ENCODE measurements at places on chromosomes 11 and 22.

DNA sequence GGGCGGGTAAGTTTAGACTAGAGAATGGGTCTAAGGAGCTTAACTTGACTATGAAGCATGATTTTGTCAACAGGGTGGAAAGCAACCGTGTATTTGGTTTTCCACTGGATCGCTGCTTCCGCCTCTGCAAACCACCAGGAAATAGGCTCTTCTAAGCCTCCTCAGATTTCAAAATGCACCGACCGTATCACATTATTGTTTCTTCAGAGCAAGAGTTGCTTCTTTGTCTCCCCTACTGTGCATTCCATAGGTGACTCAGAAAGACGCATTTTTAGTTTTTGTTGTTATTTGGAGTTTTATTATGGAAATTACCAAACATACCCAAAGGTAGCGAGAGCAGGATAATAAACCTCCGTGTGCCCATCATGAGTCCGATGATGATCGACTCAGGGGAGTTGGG is 64.3 kb upstream of the RASD2 start:
- no peak for DNase-seq

GRCh38 chr11:30006876-30007275 is 10.0 kb downstream of the KCNA4 start:
- DNase-seq, result no peak

DNA sequence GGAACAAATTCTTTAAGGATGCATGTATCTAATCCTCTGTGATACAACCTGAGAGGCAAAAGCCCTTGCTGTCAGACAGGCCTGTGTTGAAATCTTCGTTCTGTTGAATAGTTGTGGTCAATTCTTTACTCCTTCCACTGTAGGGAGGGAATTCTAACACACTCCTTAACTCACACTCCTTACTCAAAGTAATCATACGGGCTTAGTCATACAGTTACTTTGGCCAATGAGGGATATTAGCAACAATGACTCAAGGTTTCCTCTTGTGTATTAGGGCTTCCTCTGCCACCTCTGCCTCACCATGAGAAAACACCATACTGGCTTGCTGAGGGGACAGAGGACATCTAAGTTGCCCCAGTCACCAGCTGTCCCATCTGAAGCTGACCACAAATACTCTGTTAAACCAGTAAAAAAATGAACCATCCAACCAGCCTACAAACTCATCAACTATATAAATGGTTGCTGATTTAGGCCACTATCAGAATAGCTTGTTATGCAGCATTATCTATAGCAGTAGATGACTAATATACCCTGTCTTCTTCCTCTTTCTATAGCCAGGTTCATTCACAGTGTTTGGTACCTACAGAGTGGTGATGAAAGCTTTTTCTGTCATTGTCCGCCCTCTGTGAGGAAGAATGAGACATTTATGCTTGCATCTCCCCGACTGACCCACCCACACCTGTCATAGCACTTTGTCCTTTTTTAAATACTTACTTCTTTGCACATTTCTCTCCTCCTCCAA is 322.8 kb upstream of the SYN3 start:
- DNase-seq, result no peak

DNA sequence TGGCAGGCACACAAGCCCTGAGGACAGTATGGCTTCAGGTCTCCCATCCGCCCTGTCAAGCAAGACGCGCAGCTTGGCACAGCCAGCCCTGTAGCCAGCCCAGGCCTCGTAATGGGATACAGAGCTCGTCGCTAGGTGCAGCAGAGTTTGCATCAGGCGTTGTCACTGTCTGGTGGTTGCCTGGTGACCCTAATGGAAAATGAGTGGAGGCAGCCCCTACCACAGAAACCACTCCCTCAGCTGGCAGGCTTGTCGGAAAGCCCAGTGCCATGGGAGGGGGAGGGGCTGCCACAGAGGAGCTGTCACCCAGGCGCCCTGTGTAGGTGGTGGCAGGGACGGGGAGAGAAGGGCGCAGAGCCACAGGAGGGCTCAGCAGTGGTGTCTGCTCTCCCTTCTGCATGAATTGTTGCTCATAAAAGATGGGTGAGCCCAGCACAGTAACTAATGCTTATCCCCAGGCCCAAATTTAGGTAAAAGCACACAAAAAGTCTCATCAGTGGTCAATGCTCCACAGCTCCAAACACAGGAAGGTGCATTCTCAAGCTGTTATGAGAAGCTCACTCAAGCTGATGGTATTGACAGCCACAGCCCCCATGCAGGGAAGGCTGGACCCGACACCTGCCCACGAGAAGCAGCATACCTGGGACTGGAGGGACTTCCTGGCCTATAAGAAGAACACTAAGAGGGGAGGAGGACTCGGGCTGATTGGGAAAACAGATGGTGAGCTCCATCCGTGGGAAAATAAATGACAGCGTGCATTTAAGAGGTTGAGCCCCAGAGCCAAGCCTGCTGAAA is 164.6 kb downstream of the ETS1 start:
- DNase-seq, result no peak

DNA sequence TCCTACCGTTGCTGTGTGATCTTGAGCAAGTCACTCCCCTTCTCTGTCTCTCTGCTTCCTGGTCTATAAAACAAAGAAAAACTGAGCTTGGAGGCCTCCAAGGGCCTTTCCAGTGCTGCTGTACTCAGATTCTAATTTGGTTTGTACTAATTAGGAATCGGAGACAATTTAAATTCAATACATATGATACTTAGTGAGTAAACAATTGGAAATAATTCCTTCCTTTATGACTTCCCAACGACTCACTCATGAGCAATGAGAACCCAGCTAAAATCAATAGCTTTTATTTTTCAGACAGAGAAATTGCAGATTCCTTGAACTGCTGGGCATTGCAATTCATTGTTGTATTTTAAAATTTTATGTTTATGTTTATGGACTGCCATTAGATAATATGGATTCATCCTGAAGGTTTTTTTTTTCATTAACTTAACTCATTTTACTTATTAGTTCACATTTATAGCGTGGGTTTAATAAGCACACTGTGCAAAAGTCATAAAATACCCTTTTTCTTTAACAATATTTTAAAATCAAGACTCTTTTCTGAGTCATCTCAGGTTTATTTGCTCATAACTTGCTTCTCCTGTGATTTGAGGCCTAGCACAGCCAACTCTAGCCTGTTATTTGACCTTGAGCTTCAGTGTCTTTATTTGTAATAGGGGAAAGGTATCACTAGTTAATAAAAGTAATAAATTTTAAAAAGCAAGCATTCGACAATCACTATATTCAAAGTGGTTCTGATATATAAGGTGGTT is 95.8 kb downstream of the TP53I11 start:
- DNase-seq, result no peak

DNA sequence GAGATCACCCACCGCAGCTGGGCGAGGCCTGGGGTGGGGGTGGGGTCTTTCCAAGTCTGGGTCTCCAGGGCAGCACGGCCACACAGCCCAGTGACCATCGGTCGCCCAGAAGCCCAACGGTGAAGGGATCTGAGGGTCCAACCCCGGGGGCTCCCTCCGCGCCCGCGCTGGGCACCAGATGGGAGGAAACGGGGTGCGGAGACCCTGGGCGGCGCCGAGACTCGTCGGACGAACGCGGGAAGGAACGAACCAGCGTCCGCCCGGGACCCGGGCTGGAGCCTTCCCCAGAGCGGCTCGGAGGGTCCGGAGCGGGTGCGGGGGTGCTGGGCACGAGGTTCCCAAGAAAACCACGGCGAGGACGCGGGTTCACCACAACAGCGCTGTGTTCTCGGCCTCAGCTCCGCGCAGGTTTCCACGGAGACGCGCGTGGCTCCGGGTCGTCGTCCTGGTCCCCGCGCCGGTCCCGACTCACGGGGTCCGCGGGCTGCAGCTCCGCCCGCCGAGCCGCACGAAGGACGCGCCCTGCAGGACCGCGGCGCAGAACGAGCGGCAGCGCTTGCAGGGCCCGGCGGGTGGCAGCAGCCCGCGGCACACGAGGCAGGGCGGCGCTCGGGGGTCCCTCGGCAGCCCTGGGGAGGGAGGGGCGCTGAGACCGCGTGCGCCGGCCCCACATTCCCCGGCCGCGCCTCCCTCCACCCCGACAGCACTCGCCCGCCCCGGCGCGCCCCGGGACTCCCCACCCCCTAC is 2.3 kb upstream of the IL17REL start:
- no peak for DNase-seq

GRCh38 chr22:20852503-20852902 is 6.1 kb downstream of the PI4KA start:
- no peak for DNase-seq

- DNase-seq, result no peak
Measured at GRCh38 chr11:17473071-17473744, 3.4 kb downstream of the ABCC8 start.

DNA sequence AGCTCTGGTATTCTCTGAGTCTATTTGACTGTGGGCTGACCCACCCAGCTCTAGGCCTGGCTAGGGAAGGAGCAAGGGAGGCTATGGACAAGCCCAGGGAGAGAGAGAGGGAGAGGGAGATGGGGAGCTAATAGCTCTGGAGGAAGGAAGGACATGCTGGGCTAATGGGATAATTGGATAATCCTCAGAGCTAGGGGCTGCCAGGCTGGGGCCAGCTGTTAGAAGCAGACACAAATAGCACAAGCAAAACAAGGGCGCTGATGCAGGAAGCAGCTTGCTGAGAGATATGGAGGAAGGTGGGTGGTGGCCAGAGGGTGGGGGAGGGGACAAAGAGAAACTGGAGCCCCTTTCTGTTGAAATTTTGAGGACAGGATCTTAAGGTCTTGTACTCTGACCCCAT is 23.2 kb downstream of the ADORA2A start:
- no peak for DNase-seq

- DNase-seq, result no peak
Measured at GRCh38 chr11:128467041-128467440, 120.3 kb downstream of the ETS1 start.

GRCh38 chr22:38886333-38886732 is 14.3 kb upstream of the CBX6 start:
- DNase-seq, result no peak

DNA sequence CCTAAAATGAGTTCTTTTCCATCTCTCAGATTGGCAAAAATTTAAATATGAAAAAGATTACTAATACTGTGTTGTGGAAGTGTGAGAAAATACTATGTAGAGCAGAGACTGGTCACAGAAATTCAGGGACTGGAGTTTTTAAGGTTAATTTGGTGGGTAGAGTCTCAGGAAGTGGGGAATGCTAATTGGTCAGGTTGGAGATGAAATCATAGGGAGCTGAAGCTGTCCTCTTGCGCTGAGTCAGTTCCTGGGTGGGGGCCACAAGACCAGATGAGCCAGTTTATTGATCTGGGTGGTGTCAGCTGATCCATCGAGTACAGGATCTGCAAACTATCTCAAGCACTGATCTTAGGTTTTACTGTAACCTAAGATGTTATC is 29.4 kb upstream of the TMEM86A start:
- no peak for DNase-seq

- DNase-seq, result no peak
Measured at GRCh38 chr22:25628494-25628893, 64.0 kb downstream of the GRK3 start.

DNA sequence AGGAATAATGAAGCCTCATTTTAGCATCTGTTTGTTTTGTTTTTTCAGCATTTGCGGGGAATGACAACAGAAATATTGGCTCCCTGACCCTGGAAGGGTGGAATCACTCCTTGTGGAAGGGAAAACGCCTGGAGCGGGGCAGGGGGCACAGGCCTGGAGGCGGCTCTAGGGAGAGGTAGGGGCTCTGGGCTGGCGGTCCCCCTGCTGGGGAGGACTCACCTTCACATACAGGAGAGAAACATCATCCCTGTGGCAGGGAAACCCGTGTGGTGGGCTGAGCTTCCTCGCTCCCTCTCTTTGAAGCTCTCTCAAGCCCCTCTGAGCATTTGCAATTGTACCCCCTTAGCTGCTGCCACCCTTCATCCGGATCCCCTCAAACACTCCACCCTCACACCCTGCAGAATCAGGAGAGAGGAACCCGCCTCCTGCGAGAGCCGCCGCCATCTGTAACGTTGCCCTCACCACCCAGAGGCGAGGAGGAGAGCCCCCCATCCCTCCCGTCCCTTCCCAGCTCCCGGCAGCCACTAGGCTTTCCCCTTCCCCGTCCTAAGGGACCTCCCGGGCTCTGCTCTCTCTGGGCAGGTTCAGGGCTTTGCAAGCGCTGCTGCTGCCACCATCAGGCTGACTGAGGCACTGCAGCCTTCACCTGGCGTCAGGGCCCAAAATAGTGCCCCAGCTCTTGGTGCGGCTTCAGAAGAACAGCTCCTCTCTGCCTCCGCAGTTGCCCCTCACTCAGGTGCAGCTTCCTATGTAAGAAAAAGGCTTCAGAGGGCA is 10.4 kb downstream of the KIRREL3 start:
- DNase-seq, result no peak

DNA sequence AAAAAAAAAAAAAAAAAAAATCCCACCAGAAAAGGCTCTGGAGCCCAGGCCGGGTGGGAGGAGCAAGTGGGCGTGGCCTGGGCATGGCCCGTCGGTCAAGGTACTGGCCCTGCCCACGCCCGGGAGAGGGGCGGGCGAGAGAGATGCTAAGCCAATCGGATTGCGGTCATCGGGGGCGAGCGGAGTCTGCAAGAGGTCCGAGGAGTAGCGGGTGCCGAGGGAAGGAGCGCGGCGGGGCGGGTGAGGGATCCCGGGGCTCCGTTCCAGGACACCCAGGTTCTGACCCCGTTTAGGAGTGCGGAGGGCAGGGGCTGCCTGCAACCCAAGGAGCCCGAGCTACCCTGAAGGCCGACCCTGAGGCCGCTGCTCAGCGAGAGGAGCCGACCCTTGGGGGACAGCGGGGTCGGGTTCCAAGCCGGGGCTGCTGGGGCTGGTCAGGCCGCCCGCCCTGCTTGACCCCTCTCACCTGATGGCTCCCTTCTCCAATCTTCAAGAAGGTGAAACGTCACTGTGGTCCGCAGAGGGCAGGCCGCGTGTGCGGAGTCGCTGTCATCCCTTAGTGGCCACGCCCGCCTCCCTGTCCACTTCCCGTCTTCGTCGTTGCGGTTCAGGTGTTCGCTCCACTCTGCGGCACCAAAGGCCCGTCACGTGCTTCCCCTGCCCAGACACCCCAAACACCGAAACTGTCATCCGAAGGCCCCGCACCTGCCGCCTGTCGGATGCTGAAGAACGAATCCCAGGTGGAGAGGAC is 11.1 kb upstream of the TAB1 start:
- DNase-seq, result no peak

- DNase-seq, result no peak
Measured at GRCh38 chr11:8325591-8326304, 62.1 kb upstream of the LMO1 start.

DNA sequence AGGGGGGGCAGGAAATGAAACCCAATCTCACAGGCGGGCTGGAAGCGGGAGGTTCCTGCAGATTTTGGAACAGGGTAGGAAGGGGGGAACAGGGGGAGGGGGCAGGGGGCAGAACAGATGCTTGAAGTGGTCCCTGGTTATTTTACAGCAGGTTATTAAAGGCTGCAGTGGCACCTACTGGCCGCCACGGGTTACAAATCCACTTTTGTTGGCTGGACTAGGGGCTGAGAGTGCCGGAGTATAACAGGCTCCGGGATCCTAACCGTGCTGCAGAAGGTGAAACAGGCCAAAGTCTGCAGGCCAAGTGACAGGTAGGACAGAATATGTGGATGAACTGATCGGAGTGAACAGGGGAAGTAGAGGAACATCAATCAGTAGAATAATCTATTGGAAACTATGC is 2.5 kb downstream of the ROBO3 start:
- no peak for DNase-seq

- no peak for DNase-seq
Measured at GRCh38 chr11:124737638-124738305, 2.0 kb upstream of the NRGN start.

GRCh38 chr11:79437278-79437980 is 3.4 kb downstream of the TENM4 start:
- DNase-seq, result no peak
